Panc1 (cell line): ENCODE measurements at places on chromosomes 2 and 18. TPM values are rescaled to one million over a fixed set of nuclear protein-coding genes. Genes with fewer than 3 reads are reported as not detected.

Gene CYRIA
- total RNA-seq, result 0.13 TPM

Gene MYCN
- not detected for total RNA-seq

Gene UXS1
- total RNA-seq, result 72.0 TPM

Gene ADD2
- total RNA-seq, result 0.26 TPM

Gene CNGA3
- not detected for total RNA-seq

Gene RBM45
- 14.1 TPM for total RNA-seq

DNA sequence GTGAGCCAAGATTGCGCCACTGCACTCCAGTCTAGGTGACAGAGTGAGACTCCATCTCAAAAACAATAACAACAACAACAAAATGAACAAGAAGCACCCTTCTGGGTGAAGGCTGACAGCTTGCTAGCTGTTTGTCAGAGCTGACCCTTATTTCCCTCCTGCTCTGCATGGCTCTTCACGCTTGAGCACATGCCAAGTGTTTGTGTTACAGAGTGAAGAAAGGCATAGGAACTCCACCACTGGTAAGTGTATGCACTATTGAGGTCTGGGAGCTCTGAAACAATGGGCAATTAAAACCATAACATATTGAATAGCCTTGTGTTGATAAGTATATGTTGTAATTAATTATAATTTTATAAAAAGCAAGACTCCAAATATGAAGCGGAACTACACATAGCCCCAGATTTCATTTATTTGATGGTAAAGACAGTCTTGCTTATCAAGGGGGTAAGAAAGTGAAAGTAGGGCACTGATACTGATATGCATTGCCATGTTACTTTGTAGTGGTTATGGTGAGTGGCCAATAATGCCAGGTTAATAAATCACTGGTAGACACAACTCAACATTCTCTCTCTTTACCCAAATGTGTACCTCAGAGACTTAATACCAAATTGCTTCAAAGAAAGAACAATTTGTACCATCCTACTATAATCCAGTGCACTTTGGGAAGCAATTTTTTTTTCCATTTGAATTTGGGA, 163.4 kb downstream of the VWC2L start:
- no peak overlapping the region for H3K27ac ChIP-seq
- H3K4me1 ChIP-seq, result no peaks in the 10 kb centered on the region
- H3K36me3 ChIP-seq, result no peaks in the 10 kb centered on the region

- no peak for DNase-seq
- no peaks in the 10 kb centered on the region for H3K4me1 ChIP-seq
- no peaks in the 10 kb centered on the region for H3K36me3 ChIP-seq
- no peaks in the 10 kb centered on the region for H3K27me3 ChIP-seq
- H3K4me3 ChIP-seq, result no peak overlapping the region
Measured at GRCh38 chr18:59704146-59704545, 6.9 kb upstream of the CCBE1 start.

GRCh38 chr2:29273685-29274611, 158.7 kb downstream of the CLIP4 start:
- no peak for DNase-seq
- H3K4me1 ChIP-seq, result no peaks in the 10 kb centered on the region
- H3K27me3 ChIP-seq, result peaks cover 2% of the 10 kb centered on the region

- DNase-seq, result no peak
- H3K27ac ChIP-seq, result no peak overlapping the region
- no peaks in the 10 kb centered on the region for H3K4me1 ChIP-seq
- no peaks in the 10 kb centered on the region for H3K36me3 ChIP-seq
Measured at GRCh38 chr18:58088691-58089065, 44.7 kb downstream of the NEDD4L start.

- H3K36me3 ChIP-seq, result no peaks in the 10 kb centered on the region
- no peaks in the 10 kb centered on the region for H3K4me1 ChIP-seq
- DNase-seq, result no peak
- no peaks in the 10 kb centered on the region for H3K27me3 ChIP-seq
Measured at GRCh38 chr18:34647251-34647650, 62.8 kb upstream of the DTNA start.

DNA sequence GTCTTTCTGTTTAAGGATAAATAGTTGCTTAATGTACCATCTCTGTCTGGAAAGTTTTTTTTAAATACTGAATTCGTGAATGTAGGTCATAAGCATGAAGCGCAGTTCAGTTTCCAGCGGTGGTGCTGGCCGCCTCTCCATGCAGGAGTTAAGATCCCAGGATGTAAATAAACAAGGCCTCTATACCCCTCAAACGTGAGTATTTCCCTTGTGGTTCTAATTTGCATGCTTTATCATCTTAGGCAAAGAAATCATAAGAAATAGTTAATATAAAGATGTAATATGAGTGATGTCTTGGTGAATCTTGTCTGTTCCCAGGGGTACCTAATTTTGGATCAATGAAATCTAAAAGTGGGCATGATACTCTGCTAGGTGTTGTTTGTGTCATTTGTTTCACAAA, 1.5 kb downstream of the NDC80 start:
- DNase-seq, result no peak
- peak overlapping the region; percentile 87 for H3K4me3 ChIP-seq
- peaks cover 13% of the 10 kb centered on the region; the same call in 1 of the 2 replicates for H3K4me1 ChIP-seq
- H3K36me3 ChIP-seq, result peaks cover 28% of the 10 kb centered on the region

DNA sequence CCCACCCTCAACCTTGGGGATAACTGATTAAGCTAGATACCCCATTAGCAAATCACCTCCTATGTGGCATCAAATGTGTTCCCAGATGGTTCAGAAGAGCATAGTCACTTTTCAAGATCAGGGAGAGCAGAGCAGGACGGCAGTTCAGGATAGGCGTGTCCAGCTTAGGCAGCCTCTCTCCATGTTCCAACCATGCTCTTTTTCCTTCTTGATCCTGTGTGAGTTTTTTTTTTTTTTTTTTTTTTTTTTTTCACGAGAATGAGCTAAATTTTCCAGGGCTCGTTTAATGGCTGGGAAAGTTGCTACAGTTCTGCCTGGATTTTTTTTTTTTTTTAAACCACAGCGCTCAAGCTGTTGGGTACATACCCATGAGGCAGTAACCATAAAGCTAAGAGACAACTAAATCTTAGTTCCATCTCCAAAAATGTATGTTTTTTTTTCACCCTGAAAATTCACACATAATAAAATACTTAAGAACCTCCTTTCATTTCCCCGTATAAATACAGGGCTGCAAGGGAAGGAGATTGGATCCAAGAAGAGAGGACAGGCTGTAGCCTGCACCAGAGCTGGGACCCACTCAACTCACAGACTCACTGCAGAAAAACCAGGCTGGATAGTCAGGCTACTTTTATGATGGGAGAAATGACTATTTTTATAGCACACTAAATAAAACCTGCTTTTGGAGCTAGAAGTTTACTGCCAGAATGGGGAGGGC, 244.3 kb downstream of the SETBP1 start:
- H3K36me3 ChIP-seq, result no peaks in the 10 kb centered on the region
- no peaks in the 10 kb centered on the region for H3K4me1 ChIP-seq
- no peaks in the 10 kb centered on the region for H3K27me3 ChIP-seq
- DNase-seq, result no peak
- H3K4me3 ChIP-seq, result no peak overlapping the region
- H3K27ac ChIP-seq, result no peak overlapping the region

DNA sequence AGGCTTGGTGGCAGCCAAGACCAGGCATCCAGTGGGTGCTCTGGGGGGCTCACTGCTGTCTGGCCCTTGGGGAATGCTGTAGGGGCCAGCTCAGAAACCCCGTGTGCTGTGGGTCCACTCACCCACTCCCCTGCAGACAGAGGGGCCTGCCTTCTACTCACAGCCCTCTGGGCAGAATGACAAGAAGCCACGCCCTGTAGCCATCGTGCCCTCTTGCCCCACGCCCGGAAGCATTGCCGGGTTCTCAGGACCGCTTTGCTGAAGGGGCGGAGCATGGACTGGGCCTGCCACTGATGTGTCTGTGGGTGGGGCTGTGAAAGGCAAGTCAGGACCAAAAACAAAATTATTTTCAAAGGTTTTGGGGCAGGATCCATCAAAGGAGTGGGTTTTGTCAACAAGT, 27.8 kb downstream of the GLI2 start:
- H3K27ac ChIP-seq, result no peak overlapping the region
- H3K4me1 ChIP-seq, result peaks cover 14% of the 10 kb centered on the region
- H3K27me3 ChIP-seq, result no peaks in the 10 kb centered on the region
- no peaks in the 10 kb centered on the region for H3K36me3 ChIP-seq
- H3K4me3 ChIP-seq, result no peak overlapping the region
- DNase-seq, result no peak

DNA sequence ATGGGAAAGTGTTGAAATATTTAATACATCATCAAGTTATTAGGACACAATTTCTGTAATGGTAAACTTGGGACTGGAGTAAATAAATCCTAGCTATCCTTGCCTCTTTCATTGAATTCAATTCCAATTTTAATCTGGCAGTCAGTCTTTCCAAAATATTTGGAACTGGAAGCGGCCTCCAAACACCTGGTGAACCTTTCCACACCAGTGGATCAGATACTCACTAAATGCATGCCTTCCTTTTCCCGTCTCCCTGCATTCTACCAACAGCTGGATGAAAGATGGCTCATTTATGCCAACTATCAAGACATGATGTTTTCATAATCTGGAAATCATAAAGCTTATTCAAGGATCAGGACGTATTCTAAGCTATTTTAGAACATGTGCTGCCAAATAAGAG, 488.2 kb upstream of the SPHKAP start:
- H3K36me3 ChIP-seq, result no peaks in the 10 kb centered on the region
- no peaks in the 10 kb centered on the region for H3K27me3 ChIP-seq
- DNase-seq, result no peak
- H3K27ac ChIP-seq, result no peak overlapping the region

- H3K4me1 ChIP-seq, result no peaks in the 10 kb centered on the region
- H3K36me3 ChIP-seq, result no peaks in the 10 kb centered on the region
- no peak for DNase-seq
- H3K4me3 ChIP-seq, result no peak overlapping the region
Measured at GRCh38 chr18:29664278-29665036, 1378.1 kb downstream of the DSC3 start.

GRCh38 chr2:14188446-14188845, 444.1 kb upstream of the LRATD1 start:
- no peaks in the 10 kb centered on the region for H3K4me1 ChIP-seq
- no peaks in the 10 kb centered on the region for H3K36me3 ChIP-seq
- no peaks in the 10 kb centered on the region for H3K27me3 ChIP-seq
- DNase-seq, result no peak
- no peak overlapping the region for H3K4me3 ChIP-seq
